Fibroblast of the conjunctiva (primary cell): ENCODE measurements at places on chromosomes 1 and 21.

- DNase-seq, result no peak
Observed at GRCh38 chr21:26782331-26782730, 62.9 kb downstream of the ADAMTS1 start.

DNA sequence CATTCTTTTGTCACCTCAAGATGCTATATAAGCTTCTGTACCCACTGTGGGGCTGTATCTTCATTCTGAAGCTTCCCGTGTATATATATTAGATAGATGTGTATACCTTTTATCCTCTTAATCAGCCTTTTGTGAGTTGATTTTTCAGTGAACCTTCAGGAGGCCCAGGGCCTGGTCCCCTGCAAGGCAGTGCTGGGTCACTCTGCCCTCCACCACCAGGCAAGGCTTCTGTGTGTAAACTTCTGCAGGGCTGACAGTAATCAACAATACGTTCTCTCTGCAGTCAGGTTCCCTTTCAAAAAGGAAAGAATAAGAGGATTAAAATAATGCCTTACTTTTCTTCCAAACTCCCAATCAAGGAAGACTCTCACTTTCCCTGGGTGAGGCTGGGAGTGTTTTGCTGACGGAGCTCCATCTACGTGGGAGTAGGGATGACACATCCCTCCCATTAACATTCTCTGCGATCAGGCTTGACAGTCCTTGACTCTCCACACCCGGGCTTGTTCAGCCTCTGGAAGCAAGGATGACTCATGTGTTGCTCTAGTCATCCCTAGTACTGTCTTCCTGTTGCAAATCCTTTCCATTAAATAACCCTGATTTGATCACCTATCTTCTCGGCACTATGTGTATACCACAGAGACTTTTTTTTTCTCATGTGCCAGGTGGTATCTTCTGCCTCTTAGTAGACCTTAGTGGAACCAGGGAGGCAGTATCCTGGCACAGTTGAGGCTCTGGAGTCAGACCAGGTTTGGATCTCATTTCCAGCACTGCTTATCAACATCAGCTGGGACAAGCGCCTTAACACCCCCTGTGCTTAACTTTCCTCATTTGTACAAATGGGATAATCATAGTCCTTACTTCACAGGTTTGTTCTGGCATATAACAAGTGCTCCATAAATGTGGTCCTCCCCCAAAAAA lies 70.3 kb upstream of the KCNK1 start:
- peak; percentile 44 for DNase-seq

DNA sequence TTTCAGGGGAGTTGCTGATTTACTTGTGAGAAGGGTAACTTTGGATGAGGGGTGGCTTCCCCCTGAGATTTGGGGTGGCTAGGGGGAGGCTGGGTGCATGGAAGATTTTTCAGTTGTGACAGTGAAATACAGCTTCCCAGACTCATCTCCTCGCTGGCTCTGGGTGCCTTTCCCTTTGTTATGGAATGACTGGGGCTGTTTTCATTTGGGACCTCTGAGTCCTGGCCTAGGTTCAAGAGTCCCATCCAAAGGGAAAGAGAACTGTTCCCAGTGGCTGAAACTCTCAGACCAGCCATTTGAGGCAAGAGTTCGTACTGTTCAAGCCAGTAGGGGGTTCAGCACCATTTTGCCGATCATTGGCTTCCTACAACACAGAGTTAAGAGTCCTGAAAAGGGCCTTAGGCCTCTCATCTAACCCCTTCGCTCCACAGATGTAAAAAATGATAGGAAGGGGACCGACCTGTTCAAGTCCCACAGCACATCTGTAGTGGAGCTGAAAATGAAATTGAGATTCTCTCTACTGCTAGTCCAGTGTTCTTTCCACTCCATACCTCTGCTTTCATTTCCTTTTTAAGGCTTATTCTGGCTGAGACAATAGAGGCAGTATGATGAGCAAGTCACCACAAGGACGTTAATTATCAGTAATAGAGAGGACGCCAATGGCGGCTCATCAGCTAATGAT lies 958 bp downstream of the DDR2 start:
- peak; percentile 45 for DNase-seq

- no peak for DNase-seq
Observed at GRCh38 chr1:215219372-215219771, 136.8 kb downstream of the KCNK2 start.

DNA sequence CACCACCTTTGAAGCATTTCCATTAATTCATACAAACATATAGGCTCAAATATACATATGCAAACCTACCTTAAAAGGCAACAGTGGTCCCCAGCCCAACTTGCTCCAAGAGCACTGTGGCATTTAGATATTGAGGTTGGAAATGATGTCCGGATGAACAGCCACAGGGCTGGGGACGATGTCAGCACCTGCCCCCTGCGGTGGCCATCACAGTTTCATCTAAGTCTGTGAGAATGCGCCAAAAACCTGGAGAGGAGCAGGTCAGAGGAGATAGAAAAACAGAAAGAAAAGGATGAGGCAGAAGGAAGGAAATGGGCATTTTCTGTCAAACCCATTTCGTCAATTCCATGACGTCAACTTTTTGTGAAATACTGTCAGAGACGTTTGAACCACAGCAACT lies 67.4 kb downstream of the TIAM1 start:
- no peak for DNase-seq
